CD4-positive, alpha-beta T cell treated with Interleukin-15 for 4 hours (primary cell): ENCODE measurements at places on chromosomes 1 and 21.

DNA sequence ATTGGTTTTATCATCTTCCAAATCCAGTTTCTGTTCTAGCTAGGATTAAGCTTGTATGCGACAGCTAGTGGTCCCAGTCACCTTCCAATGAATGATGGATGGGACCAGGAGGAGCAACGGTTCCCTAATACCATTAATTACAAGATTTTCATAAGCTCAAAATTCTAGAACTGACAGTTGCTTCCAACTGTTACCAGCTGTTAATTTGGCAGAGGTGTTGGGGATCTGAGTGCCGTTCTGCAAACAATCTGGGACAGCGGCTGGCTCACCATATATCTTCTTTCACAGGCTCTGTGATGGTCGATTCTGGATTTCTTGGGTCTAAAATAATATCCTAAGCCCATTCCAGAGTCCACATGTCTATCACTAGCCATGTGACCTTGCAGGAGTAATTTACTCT lies 34.5 kb upstream of the RALGPS2 start:
- no peak for DNase-seq

GRCh38 chr1:19412654-19413053 lies 72.7 kb downstream of the CAPZB start:
- no peak for DNase-seq

- no peak for DNase-seq
Observed at GRCh38 chr1:110113551-110113950, 1.3 kb downstream of the UBL4B start.

GRCh38 chr21:34319585-34319984 lies 44.2 kb upstream of the KCNE2 start:
- no peak for DNase-seq

- DNase-seq = no peak
Observed at GRCh38 chr1:41589395-41589794, 104.9 kb upstream of the EDN2 start.

- no peak for DNase-seq
Observed at GRCh38 chr1:217712925-217713597, 81.9 kb downstream of the SPATA17 start.

DNA sequence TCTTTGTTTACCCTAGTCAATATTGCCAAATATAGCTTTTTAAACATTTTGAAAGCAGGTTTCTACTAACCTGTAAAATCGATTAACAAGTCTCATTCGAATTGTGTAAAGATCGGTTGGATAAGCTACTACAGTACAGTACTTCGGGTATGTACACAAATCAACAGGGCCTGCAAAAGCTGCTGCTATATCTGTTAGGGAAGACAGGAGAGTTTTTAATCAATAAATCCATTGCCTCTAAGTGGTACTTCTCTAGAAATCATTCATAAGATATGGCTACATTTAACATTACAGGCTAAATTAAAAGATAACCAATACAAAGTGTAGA lies 34.8 kb upstream of the PSMG1 start:
- DNase-seq = no peak

DNA sequence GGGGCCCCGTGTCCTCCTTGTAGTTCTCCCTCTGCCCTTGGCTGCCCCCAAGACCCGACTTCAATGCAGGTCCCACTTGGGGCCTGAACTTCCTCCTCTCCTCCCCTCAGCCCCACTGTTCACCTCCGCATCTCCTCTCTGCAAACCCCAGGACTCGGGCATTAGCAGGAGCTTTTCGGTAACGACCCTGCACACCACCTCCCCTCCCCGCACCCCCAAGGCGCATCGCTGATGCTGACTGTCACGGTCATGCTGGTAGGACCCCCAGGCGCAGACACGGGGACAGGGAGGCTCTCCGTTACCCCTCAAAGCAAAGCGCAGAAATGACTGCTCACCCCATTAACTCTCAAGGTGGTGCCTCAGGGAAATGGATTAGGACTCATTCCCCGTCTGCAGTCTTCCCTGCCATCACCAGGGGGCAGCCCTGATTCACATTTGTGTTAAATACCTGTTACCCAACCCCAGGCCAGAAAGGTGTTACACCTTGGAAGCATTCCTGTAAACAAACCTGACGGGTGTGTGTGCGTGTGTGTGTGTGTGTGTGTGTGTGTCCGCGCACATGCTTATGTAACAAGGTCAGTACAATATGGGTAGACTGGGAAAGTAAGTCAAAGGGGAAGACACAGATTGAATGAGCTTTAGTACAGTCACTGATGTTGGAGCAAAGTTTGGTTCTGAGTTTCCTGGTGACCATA lies 6.4 kb upstream of the GUCA2B start:
- DNase-seq = peak; percentile 60

DNA sequence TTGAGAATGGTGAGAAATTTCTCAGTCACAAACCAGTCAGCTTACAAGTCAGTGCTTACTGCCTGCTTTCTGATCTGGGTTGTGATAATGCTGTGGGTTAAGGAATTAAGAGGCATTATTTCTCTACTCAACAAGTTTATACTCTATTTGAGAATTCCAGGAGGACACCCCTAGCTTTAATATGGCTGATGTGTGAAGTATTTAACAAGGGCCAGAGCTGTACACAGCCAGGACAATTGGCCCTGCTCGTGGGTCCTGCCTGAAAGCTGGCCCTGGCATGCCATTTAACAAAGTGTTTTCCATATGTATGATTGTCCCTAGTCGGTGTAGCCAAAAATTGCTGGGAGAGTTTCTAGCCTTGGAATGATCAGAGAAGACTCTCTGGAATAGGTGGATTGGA lies 43.2 kb downstream of the HHAT start:
- no peak for DNase-seq

DNA sequence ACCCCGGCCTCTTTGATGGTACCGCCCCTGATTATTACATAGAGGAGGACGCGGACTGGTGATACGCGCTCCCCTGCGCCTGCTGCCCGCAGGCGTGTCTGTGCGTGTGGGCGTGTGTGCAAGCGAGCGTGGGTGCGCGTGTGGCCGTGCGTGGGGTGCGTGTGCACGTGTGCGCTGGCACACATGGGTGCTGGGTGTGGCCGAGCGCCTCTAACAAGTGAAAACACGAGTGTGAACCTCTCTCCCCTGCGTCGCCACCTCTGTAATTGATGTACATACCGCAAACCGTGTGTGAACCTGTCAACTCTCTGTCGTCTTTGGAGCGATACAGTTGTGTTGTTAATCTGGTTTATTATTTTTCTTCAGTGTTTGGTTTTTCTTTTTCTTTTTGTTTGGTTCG lies 87.8 kb upstream of the TMEM51 start:
- DNase-seq = no peak

- DNase-seq = no peak
Observed at GRCh38 chr1:232793944-232794343, 11.3 kb upstream of the MAP10 start.

GRCh38 chr1:147167365-147167764 lies 4.9 kb downstream of the PRKAB2 start:
- DNase-seq = no peak

DNA sequence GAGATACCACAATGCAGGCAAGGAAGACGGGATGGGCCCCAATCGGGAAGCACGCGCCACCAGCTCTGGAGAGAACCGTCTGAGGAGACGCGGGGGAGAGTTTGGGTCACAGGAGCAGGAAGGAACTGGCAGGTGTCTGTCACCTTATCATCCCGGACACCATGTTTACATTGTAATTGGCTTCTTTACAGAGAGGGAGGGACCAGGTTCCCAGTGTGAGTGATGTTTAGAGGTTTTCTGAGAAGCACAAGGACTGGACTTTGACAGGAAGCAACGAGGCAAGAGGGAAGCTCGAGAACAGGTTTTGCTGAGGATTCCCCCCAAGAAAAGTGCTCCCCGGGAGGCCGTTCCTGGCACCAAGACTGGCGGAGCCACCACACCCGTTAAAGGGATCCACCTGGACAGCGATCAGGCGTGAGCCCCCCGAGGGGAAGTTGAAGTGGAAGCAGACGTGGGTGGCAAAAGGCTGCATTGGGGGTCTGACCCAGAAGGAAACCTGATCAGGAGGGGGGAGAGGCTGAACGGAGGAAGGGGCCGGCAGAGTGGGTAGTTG lies 957 bp downstream of the EPS15 start:
- peak; percentile 62 for DNase-seq

DNA sequence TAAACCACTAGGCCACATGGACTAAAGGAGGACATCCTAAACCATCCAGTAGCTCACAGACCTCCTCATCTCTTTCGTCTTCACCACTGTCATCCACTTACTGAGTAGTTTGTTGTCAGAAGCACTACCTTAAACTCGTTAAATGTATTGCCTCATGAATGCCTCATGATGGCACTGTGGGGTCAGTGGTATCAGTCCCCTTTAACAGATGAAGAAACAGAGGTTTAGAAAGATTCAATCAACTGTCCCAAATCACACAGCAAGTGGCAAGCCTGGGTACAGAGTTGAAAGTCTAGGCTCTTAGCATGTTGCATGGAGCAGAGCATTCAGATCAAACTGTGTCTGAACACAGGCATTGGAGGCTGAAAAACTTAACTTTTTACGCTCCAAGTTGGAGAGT lies 183.6 kb upstream of the KIAA0040 start:
- no peak for DNase-seq

DNA sequence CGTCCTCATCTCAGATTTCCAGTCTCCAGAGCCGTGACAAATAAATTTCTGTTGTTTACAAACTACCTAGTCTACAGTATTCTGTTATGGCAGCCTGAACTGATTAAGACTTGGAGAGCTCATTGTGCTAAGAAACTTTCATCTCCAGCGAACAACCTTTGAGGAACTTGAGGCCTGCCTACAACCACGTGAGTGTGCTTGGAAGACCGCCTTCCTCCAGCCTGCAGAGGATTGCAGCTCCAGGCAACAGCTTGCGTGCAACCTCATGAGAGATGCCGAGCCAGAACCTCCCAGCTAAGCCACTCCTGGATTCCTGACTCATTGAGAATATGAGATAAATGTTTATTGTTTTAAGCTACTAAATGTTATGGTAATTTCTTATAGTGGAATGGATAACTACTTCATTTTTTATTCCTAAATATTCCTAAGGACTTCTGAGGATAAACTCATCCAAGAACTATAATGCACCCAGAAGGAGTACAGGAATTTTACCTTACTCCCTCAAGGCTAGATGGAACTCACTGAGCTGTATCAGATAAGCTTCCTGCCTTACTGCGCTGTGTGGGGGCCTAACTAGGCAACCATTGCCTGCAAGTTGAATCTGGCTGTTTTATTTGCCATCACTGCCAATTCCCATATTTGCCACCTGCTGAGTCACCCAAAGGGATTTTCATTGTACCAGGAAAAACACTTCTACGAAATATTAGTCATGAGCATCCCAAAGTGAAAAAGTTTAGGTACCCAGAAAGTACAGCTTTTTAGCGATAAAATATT lies 17.6 kb downstream of the FAM177B start:
- no peak for DNase-seq

DNA sequence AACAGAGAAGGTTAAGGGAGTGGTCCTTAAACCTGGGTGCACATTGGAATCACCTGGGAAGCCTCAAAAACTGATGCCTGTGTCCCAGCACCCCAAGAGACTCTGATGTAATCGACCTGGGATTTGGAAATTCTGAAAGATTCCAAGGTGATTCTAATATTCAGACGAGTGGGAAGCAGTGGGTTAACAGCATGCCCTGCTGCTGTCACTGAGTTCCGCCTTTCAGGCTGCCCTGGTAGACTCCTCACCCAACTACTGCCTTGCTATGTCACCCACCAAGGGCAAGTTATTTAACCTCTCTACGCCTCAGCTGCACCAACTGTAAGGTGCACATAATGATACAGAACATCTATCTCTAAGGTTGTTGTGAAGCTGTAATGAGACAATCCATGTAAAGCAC lies 59.2 kb downstream of the CD34 start:
- no peak for DNase-seq

- no peak for DNase-seq
Observed at GRCh38 chr1:248599396-248599795, 1.9 kb upstream of the OR2T10 start.

DNA sequence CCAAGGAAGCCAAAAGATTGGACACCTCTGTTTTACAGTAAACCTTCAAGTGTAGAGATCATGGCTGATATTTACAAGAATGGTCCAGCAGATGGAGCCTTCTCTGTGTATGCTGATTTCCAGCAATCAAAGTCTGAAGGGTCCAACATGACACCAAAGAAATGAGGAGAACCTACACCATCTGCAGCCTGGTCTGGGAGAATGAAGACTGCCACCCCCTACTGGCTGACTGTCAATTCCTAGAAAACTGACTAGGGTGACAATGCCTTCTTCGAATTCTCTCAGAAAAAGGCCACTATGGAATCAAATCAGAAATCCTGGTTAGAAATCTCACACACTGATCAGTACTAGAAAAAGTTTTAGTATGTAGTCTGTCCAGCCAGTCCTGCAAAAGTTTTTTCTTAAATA lies 83.3 kb downstream of the CDC42BPA start:
- DNase-seq = no peak

DNA sequence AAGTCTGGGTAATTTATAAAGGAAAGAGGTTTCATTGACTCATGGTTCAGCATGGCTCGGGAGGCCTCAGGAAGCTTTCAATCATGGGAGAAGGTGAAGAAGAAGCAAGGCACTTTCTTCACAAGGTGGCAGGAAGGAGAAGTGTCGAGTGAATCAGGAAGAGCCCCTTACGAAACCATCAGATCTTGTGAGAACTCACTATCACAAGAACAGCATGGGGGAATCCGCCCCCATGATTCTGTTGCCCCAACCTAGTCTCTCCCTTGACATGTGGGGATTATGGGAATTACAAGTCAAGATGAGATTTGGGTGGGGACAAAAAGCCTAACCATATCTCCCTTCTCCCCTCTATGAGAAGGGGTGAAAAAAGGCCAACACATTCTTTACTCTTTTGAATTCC lies 11.2 kb upstream of the IVNS1ABP start:
- DNase-seq = no peak

GRCh38 chr1:40855513-40855912 lies 6.7 kb downstream of the CITED4 start:
- peak; percentile 14 for DNase-seq

GRCh38 chr1:241677201-241677600 lies 25.1 kb downstream of the WDR64 start:
- peak; percentile 68 for DNase-seq

DNA sequence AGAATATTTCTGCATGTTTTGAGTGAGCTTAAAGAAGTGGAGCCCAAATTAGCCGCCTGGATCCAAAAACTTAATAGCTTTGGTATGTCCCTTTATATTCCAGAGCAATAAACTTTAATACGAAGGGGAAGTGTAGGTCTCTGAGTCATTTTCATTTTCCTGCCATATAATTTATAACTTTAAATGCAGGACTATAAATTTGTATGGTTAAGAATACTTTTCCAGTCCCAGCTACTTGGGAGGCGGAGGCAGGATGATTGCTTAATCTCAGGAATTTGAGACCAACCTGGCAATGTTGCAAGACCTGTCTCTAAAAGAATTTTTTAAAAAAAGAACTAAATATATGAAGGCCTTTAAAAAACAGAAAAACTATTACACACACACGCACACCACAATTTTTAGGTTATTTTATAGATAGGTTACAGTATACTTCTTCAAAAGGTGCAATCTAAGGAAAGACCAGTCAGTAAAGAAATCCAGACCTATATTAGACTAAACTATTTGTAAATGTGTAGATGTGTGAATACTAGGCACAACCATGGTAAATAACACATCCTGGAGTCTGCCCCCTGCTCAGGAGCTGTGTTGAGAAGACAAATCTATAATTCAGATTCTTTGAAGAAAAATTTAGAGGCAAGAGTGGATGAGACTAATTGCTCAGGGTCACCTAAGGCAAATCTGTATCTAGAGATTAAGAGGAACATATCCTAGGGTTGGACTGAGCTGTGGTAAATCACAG lies 80.3 kb downstream of the TTC3 start:
- DNase-seq = no peak
